Activated CD8-positive, alpha-beta T cell treated with anti-CD3 and anti-CD28 coated beads, Interleukin-2, amount 10 ng/mL, durations not matched to agents 7 days and 5 days (primary cell): ENCODE measurements at places on chromosomes 12 and 14. TPM values are rescaled to one million over a fixed set of nuclear protein-coding genes. Genes with fewer than 3 reads are reported as not detected.

MSRB3 gene
- not detected for total RNA-seq

KCTD10 gene
- 38.8 TPM for total RNA-seq

TMEM132C gene
- total RNA-seq, result not detected

CIDEB gene
- 48.2 TPM for total RNA-seq

DNA sequence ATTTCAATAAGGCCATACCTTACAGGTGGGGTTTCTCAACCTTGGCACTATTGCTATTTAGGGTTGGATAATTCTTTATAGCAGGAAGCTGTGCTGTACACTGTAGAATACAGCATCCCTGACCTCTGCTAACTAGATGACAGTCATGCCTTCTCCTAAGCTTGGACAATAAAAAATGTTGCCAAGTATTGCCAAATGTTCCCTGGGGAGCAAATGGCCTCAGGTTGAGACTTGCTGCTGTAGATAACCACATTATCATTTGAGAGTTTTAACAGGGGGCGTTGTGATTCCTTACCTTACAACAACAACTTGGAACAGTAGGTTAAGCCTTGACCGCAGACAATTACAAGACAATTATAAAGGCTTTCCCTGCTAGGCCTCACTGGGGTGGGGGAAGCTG, 1073.6 kb upstream of the TMEM132C start:
- no peak for DNase-seq

- DNase-seq, result peak; percentile 87
Observed at GRCh38 chr14:21191809-21192446, 36.1 kb upstream of the OR5AU1 start.

DNA sequence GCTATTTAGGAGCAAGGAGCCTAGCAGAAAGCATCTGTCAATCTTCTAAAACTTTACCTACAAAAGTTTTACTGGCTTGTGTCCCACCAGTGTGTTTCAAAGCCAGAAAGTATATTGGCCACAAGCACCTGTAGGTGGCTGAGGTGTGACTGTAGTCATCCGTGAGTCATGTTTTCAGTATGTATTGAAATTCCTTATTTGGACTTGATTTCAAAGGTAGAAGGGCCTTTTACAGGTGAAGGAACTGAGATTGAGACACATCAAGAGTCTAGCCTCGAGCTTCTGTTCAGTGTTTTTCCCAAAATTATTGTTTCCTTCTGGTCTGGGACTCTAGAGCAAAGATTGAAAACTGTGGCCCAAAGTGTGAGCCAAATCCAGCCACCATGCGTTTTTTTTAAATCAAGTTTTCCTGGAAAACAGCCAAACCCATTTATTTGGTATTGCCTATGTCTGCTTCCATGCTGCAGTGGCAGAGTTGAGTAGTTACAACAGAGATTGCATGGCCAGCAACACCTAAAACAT, 195.3 kb upstream of the BCL2L14 start:
- DNase-seq, result no peak

GRCh38 chr14:73489481-73490175, 1.1 kb upstream of the RIOX1 start:
- DNase-seq, result no peak

DNA sequence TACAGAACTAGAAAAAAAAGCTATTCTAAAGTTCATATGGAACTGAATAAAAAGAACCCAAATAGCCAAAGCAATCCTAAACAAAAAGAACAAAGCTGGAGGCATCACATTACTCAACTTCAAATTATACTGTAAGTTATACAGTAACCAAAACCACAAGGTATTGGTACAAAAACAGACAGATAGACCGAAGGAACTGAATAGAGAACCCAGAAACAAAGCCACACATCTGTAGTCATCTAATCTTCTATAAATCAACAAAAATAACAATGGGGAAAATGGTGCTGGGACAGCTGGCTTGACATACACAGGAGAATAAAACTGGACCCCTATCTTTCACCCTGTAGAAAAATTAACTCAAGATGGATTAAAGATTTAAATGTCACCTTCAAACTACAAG, 38.1 kb upstream of the CMKLR1 start:
- DNase-seq, result no peak

DNA sequence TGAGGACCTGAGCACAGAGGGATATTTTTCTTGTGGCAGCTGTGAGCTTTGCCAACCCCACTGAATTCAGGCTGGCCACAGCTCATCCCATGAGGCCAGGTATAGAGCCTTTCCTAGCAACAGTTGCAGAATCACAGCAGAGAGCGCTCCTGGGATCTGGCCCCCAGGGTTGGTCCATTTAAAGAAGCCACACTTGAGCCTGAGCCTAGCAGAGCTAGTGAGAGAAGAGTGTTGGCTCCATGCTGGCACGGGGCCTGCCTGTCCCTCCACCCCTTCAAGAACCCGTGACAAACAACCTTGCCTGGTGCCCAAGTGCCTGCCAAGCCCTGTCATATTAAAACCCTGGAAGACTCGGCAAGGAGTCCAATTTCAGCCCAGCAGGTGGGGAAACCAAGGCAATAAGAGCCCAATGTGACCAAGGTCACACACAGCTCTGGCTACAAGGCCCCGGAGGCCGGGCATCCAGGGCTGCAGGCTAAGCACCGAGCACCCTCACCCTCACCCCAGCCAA, 91.6 kb downstream of the LRRC74A start:
- no peak for DNase-seq

DNA sequence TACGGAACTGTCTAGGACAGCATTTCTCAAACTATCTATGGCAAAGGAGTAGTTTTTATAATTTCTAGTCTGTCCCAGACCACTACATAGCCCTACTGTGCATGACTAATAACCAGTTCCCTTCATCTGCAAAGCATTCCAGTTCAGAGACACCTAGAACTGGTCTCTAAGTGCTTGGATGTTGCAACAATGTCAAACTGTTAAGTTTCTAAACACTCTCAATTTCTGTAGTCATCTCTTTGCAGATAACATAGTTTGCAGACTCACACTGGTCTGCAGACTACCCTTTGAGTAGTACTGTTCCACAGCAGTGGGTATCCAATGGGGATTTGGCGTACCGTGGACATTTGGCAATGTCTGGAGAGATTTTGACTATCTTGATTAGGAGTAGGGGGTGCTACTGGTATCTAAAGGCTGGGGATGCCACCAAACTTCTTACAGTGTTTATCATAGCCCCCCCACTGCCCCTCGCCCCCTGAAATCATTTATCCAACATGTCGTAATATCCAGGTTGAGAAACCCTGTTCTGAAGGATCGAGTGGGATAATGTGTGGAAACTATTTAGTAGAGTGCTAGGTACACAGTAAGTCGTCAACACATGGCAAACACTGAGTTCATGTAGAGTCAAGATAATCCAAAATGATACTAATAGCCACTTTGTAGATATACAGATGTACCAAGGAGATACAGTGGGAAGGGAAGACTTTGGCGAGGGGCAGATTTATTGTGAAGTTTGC, 1.7 kb downstream of the C12orf76 start:
- DNase-seq, result no peak

DNA sequence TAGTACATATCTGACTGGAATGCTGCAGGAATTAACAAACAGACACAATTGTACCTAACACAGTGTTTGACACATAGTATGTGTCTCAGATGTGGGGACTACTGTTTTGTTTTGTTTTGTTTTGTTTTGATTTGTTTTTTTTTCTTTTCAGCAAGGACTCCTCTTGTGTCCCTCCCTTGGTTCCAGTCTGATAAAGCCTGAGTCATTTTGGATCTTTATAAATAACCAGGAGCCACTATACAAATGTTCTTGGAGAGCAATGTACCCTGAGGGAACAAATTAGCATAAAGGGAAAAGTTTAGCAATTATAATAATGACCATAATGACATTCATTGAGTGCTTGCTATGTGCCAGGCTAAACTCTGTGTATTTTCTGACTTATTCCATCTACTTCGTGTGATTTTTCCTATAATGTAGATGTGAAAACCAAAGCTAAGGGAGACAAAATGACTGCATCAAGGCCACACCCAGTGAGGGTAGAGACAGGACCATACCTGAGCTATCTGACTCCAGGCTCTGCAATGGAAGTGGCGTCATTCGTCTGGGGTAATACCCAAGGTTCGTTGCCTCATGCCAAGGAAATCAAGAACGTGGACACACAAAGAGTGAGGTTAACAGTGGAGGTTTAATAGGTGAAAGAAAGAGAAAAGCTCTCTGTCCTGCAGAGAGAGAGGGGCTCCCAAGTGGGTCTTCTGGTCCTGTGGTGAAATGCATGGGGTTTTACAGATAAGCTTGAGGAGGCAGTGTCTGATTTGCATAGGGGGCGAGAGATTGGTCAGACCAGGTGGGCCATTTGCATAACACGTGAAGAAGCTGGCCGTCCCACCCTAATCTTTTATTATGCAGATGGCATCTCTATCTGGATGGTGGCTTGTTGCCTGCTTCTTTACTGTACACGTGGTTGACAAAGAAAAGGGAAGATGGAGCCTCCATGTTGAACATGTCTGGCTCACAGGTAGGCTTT, 285.5 kb upstream of the SFSWAP start:
- DNase-seq, result no peak

DNA sequence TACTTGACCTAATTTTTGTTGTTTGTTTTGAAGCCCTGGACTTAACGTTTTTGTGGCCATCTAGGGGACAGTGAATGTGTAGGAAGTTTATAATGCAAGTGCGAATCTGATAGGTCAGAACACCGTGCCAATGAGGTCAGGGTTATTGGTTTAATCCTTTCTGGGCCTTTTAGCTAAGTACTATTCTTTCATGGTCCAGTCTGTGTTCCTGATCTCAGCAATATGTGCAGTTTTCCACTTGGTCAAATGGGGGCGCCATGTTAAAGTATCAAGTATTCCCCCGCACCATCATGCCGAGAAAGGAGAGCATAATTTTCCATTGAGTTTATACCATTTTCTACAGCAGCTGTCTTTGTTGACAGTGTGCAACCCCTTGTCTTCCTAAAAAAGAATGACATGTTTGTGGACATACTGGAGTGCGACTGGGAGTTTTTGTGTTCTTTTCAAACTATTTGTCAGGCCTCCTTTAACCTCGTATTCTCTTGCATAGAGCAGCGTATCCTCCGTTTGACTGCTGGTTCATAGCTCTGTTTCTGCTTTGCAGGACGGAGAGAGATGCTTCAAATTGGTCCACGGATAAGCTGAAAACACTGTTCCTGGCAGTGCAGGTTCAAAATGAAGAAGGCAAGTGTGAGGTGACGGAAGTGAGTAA, 1.3 kb downstream of the AHSA1 start:
- peak; percentile 79 for DNase-seq

DNA sequence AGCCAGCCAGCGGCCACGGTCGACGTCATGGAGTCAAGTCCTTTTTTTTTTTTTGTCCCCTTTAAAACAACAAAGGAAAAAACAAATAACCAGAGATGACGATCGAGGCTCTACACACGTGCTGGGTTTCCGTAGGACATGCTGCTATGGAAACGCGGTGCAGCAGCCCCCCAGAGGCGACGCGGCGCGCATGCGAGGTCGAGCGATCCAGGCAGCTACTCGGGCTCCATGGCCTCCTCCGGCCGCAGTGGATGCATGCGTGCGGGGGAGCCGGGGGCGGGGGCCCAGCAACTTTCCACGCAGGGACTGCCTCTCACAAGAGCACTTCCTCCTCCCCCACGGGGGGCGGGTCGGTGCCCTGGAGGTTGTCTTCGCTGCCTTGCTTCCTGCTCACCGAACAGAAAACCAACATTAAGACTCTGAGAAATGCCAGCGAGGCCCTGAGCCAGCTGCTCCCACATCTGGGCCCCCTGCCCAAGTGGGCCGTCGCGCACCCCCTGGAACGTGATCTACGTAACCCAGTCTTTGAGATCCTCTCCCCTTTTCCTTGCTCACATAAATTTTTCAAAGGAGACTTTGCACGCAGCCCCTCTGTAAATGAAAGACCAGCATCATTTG, 30.7 kb downstream of the P2RX4 start:
- DNase-seq, result peak; percentile 89

- no peak for DNase-seq
Observed at GRCh38 chr12:121701667-121702277, 10.8 kb upstream of the TMEM120B start.

DNA sequence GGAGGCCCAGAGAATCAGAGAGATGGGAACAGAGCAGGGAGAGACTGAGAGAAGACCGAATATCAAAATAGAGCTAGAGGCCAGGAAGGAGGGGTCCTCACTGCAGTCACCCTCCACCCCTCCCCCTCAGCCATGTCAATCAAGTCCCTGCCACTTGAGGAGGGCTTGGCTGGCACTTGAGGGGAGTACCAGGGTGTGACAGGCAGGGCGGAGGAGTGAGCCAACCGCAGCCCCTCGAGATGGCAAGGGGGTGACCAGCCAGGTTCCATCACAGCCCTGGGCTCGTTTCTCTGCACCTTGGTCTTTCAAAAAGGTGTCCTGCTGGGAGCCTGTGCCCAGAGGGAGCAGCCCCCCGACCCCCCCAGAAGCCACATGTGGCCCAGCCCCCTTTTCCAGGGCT, 4.2 kb downstream of the AQP5 start:
- no peak for DNase-seq

DNA sequence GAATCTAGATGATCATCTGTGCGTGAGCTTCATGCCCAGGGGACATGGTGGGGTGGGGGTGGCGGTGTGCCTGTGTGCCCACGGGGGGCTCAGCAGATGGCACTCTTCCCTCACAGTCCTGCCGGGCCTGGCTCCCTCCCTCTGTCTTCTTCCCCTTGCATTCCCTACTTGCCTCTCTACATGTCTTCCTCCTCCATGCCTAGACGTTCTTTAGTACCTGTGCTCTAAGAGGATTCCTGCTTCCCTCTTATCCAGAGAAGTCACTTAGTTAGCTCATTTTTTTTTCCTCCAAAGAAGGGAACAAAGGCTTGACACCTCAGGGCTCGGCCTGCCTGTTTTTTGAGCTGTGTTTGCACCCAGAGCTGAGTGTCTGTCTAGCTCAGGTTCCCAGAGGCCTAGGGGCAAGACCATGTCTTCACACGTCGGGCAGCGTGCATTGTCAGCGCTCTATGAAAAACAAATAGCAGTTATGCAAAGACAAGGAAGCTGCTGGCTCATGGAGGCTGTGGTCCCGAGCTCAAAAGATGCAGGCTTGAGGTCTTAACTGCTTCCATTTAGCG, 48.8 kb downstream of the NINJ2 start:
- DNase-seq, result peak; percentile 46

GRCh38 chr14:22497144-22497423, 91.9 kb downstream of the DAD1 start:
- DNase-seq, result no peak
